ENCODE measurements at places on chromosomes 6 and 20. TPM values are rescaled to one million over a fixed set of nuclear protein-coding genes. Genes with fewer than 3 reads are reported as not detected.

- H3K4me3 ChIP-seq, result no peak overlapping the region
- no peak overlapping the region for H3K27ac ChIP-seq
- no peaks in the 10 kb centered on the region for H3K36me3 ChIP-seq
- no peaks in the 10 kb centered on the region for H3K27me3 ChIP-seq
- H3K4me1 ChIP-seq, result no peaks in the 10 kb centered on the region
These were observed 31.3 kb upstream of the GRM4 start for GRCh38 chr6:34177181-34177591.

- H3K27me3 ChIP-seq, result no peaks in the 10 kb centered on the region
- peaks cover 19% of the 10 kb centered on the region for H3K4me1 ChIP-seq
- DNase-seq, result peak; percentile 53
These were observed 849 bp downstream of the GSTA4 start for GRCh38 chr6:52994031-52994838.

GRCh38 chr6:33314943-33315792, 1.3 kb upstream of the TAPBP start:
- peak overlapping the region; percentile 98 for H3K4me3 ChIP-seq
- H3K4me1 ChIP-seq, result peaks cover 44% of the 10 kb centered on the region
- H3K27ac ChIP-seq, result peak overlapping the region; percentile 91
- H3K36me3 ChIP-seq, result peaks cover 27% of the 10 kb centered on the region
- no peaks in the 10 kb centered on the region for H3K27me3 ChIP-seq
- DNase-seq, result peak; percentile 52

DNA sequence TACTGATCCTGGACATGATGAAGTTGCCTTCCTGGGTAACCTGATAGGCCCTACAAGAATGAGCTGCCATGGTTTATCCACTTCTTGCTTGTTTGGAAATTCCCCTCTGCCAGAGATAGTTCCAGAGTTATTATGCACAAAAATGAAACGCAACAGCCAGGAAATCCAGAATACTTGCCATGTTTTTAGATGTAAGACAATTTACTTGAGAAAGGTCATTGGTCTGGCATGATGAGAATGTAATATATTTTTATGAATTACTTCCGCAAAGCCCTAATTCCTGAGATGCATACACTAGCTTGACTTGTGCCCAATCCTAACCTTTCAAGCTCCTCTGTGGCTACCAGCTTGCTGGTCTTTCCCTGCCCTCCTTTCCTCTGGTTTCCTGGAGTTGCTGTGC, 27.9 kb upstream of the NT5E start:
- no peak overlapping the region for H3K4me3 ChIP-seq
- H3K36me3 ChIP-seq, result no peaks in the 10 kb centered on the region
- H3K4me1 ChIP-seq, result no peaks in the 10 kb centered on the region
- H3K27ac ChIP-seq, result no peak overlapping the region

DNA sequence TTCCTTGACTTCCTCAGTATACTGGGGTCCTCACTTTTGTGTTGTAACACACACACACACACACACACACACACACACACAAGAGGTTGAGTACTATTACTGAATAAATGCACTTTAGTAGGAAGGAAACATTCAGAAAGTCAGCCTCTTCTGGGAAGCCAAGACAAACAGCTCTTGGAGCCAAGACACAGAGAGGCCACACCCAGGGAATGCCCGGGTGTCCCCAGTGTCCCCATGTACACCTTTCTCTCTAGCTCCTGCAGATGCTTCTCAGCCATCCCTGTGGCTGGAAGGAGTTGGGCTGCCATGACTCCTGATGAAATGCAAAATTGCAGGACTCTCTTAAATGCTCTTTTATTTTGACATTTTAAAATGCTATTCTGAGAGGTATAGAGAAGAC, 70.5 kb downstream of the PPP1R14C start:
- no peaks in the 10 kb centered on the region for H3K27me3 ChIP-seq
- H3K27ac ChIP-seq, result no peak overlapping the region
- H3K4me1 ChIP-seq, result peaks cover 19% of the 10 kb centered on the region
- DNase-seq, result no peak

- no peaks in the 10 kb centered on the region for H3K27me3 ChIP-seq
- H3K4me1 ChIP-seq, result peaks cover 4% of the 10 kb centered on the region
- no peaks in the 10 kb centered on the region for H3K36me3 ChIP-seq
- H3K4me3 ChIP-seq, result no peak overlapping the region
- DNase-seq, result no peak
- no peak overlapping the region for H3K27ac ChIP-seq
These were observed 4.3 kb downstream of the LZTS3 start for GRCh38 chr20:3168829-3169590.

DNA sequence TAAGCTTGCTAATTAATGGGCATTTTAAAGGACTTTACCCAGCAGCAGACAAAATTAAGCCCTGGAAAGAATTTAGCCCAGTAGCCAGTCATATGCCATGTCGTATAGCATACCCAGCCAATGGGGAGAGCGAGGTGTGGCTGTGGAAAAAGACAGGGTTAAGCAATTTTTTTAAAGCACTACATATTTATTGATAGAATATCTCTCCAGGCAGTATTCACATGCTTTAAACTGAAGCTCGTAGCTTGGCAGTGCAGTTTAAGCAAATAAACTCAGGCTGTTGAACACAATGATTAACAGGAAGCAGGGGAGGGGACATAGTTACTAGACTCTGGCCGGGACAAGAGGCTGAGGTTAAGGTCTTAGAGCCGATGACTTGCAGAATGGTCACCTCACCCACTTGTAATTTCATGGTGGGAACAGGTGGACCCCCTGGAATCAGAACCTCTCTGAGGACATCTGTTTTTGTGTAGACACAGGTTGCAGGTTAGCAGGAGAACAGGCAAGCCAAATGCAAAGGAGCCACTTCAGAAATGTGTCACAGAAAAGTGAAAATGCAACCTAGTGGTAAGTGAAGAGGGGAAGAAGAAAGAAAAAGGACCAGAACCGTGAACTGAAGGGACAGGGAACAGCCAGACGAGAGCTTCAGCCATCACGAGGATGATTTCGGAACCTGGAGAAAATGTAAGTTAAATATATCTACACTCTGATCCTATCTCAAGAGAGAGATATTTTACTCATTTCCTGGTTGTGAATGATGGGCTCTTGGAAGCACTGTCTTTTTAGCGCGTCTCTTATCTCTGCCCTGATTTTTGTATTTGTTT, 7.2 kb downstream of the GCNT2 start:
- no peaks in the 10 kb centered on the region for H3K4me1 ChIP-seq
- H3K27ac ChIP-seq, result peak overlapping the region; percentile 61
- peak overlapping the region; percentile 53 for H3K4me3 ChIP-seq
- DNase-seq, result no peak
- H3K27me3 ChIP-seq, result no peaks in the 10 kb centered on the region

- no peak overlapping the region for H3K27ac ChIP-seq
- no peak overlapping the region for H3K4me3 ChIP-seq
- no peaks in the 10 kb centered on the region for H3K27me3 ChIP-seq
- DNase-seq, result peak; percentile 27
These were observed 7.5 kb upstream of the RBM38 start for GRCh38 chr20:57383447-57384347.

- no peaks in the 10 kb centered on the region for H3K4me1 ChIP-seq
- DNase-seq, result no peak
- no peaks in the 10 kb centered on the region for H3K36me3 ChIP-seq
- no peak overlapping the region for H3K4me3 ChIP-seq
- H3K27me3 ChIP-seq, result no peaks in the 10 kb centered on the region
These were observed 636.7 kb downstream of the RFPL4B start for GRCh38 chr6:112983713-112984261.

- peak; percentile 65 for DNase-seq
- no peak within 1 kb of the TSS for H3K27ac ChIP-seq
- H3K4me1 ChIP-seq, result peaks cover 4% of the 10 kb centered on the region
- peak within 1 kb of the TSS; percentile 55 for H3K4me3 ChIP-seq
These were observed at the start of gene KCNG1 for GRCh38 chr20:51022803-51023616. Gene KCNG1 (minus strand): TSS chr20:51023107. CDS start chr20:51010338, 12,769 bp downstream.

- H3K4me1 ChIP-seq, result no peaks in the 10 kb centered on the region
- no peaks in the 10 kb centered on the region for H3K27me3 ChIP-seq
- H3K4me3 ChIP-seq, result no peak overlapping the region
- no peak for DNase-seq
These were observed 33.3 kb downstream of the CST9L start for GRCh38 chr20:23534801-23535593.

DNA sequence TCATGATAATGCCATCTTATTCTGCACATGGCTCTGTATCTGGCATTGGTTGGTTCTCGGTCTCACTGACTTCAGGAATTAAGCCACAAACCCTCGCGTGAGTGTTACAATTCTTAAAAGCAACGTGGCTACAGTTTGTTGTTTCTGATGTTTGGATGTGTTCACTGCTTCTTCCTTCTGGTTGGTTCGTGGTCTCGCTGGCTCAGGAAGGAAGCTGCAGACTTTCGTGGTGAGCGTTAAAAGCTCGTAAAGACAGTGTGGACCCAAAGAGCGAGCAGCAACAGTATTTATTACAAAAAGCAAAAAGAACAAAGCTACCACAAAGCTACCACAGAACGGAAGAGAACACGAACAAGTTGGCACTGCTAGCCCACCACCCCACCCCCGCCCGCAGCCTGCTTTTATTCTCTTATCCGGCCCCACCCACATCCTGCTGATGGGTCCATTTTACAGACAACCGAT, 51.1 kb downstream of the MYLIP start:
- H3K36me3 ChIP-seq, result no peaks in the 10 kb centered on the region
- H3K4me1 ChIP-seq, result peaks cover 9% of the 10 kb centered on the region
- H3K4me3 ChIP-seq, result no peak overlapping the region
- no peaks in the 10 kb centered on the region for H3K27me3 ChIP-seq
- H3K27ac ChIP-seq, result no peak overlapping the region

DNA sequence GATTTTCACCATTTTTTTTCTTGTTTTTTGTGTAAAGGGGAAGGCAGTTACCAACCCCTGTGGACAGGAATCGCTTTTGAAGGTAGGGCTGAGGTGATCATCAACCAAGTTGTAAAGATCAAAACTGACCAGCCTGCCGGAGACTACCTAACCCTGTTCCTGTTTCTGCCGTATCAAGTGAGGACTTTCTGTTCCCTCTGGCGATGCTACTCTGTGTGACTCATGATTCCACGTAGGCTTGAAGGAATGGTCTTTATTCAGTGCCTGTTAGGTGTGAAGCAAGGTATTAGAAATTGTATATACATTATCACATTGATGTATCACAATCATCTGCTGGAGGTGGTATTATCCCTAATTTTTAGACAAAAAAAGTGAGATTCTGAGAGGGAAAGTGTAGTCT, 161.3 kb downstream of the SOX4 start:
- H3K36me3 ChIP-seq, result no peaks in the 10 kb centered on the region
- H3K27ac ChIP-seq, result no peak overlapping the region
- H3K4me1 ChIP-seq, result no peaks in the 10 kb centered on the region
- no peaks in the 10 kb centered on the region for H3K27me3 ChIP-seq
- no peak for DNase-seq
- H3K4me3 ChIP-seq, result no peak overlapping the region

GRCh38 chr6:163329991-163330390, 84.5 kb upstream of the QKI start:
- H3K27ac ChIP-seq, result no peak overlapping the region
- H3K4me1 ChIP-seq, result peaks cover 22% of the 10 kb centered on the region
- no peak for DNase-seq
- no peaks in the 10 kb centered on the region for H3K36me3 ChIP-seq
- no peak overlapping the region for H3K4me3 ChIP-seq

DNA sequence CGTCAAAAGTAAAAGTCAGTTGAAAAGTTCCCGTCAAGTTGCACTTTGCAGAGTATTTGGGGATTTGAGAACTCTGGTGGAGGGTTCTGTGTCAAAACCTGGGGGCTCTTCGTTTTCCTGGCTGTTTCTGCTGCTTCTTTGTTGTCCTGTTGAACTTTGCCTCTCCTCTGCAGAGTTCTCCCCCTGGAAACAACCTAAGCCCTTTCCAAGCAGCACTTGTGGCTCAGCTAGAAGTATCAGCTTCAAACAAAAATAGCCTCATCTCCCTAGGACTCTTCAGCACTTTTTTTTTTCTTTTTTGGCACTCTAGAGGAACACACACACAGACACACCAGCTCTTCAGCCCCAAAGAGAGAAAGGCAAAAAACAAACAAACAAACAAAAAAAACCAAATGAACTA, at the start of gene TRDN:
TRDN (minus strand) TSS at position 169 of the 400 bp plus-strand sequence. CDS start 175 bp downstream, outside the sequence.
- peak within 1 kb of the TSS; percentile 96 for H3K27ac ChIP-seq
- no peaks in the 10 kb centered on the region for H3K27me3 ChIP-seq
- H3K4me1 ChIP-seq, result peaks cover 26% of the 10 kb centered on the region
- DNase-seq, result peak; percentile 38
- no peaks in the 10 kb centered on the region for H3K36me3 ChIP-seq

GRCh38 chr6:149053848-149054558, 263.5 kb upstream of the TAB2 start:
- no peak overlapping the region for H3K27ac ChIP-seq
- no peaks in the 10 kb centered on the region for H3K27me3 ChIP-seq
- no peak for DNase-seq
- no peaks in the 10 kb centered on the region for H3K4me1 ChIP-seq
- no peaks in the 10 kb centered on the region for H3K36me3 ChIP-seq
- H3K4me3 ChIP-seq, result no peak overlapping the region

GRCh38 chr6:5813625-5814027, 193.1 kb downstream of the NRN1 start:
- no peaks in the 10 kb centered on the region for H3K36me3 ChIP-seq
- no peak for DNase-seq
- no peak overlapping the region for H3K4me3 ChIP-seq
- no peaks in the 10 kb centered on the region for H3K27me3 ChIP-seq
- no peaks in the 10 kb centered on the region for H3K4me1 ChIP-seq

DNA sequence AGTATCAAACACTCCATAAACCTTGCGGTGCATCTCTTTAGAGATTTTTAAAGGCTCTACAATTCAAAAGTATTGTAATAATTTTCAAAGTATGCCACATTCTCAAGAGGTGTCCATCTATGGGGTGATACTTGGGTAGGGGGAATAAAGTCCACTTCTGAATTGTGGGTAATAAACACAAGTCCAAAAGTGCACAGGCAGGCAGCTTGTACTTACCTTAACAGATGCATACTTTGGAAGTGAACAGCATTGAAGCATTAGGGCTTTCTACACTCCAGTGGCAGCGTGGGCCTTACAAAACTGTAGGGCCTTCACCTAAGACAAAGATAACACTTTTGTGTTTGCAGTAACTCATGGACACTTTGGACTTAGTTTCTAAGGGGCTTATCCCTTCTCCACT, 58.6 kb downstream of the AIG1 start:
- H3K4me3 ChIP-seq, result no peak overlapping the region
- DNase-seq, result no peak
- H3K27me3 ChIP-seq, result no peaks in the 10 kb centered on the region
- H3K36me3 ChIP-seq, result no peaks in the 10 kb centered on the region
- H3K27ac ChIP-seq, result no peak overlapping the region

- no peak overlapping the region for H3K4me3 ChIP-seq
- no peak for DNase-seq
- peaks cover 43% of the 10 kb centered on the region for H3K4me1 ChIP-seq
- peak overlapping the region; percentile 92 for H3K27ac ChIP-seq
These were observed 11.7 kb downstream of the OSER1 start for GRCh38 chr20:44198872-44199271.

GRCh38 chr6:118968416-118968815, 33.5 kb upstream of the MCM9 start:
- no peak for DNase-seq
- H3K27me3 ChIP-seq, result no peaks in the 10 kb centered on the region
- no peak overlapping the region for H3K27ac ChIP-seq
- H3K4me1 ChIP-seq, result no peaks in the 10 kb centered on the region
- no peak overlapping the region for H3K4me3 ChIP-seq
- no peaks in the 10 kb centered on the region for H3K36me3 ChIP-seq

Gene BPIFB4
- total RNA-seq, result not detected

Gene PRR18
- total RNA-seq, result not detected

Gene DEFB123
- total RNA-seq, result not detected

Gene TAAR2
- not detected for total RNA-seq

Gene TCP11
- total RNA-seq, result not detected

Gene MED23
- total RNA-seq, result 9.6 TPM

Gene YWHAB
- 63.2 TPM for total RNA-seq

Gene SDCBP2
- total RNA-seq, result 1.9 TPM

Gene MMP24
- 0.17 TPM for total RNA-seq
